ENCODE measurements at places on chromosomes 16 and 17.

GRCh38 chr17:8069587-8069860, 18.0 kb downstream of the ALOX12B start:
- no peak for DNase-seq

DNA sequence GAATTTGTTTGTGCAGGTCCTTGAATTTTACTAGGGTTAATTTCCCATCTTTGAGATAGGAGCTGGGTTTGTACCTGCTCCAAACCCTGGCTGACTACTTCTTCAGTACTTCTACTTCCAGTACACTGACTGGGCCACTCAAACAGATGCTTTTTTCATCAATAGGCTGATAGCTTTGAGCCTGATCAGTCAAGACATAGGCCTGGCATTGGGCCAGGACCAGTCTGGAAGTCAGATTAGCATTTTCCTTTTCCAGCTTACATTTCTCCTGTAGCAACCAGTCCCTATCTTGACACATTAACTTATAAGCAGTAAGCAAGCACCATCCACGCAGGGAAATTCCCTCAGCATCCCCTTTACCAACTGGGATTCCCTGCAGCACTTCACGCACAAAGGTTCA, 7.5 kb upstream of the TMEM101 start:
- no peak for DNase-seq

GRCh38 chr17:79427621-79428539, 183.0 kb downstream of the RBFOX3 start:
- no peak for DNase-seq

DNA sequence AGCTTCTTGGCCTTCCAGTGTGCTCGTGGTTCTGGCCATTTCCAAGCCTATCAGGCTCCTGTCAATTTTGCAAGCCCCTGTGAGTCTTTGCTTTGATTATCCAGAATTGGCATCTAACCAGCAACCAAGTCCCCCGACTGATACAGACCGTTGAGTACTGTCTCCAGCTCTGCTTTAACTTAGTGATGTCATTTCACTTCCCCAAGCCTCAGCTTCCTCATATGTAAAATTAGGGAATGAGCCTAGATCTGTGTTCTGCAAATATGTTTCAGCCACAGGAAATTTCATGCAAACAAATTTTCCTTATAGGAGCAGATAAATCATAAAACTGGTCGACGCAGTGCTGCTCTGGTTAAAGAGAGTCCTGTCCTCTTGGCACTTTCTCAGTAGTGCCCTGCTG, 60.1 kb upstream of the WSB1 start:
- no peak for DNase-seq

DNA sequence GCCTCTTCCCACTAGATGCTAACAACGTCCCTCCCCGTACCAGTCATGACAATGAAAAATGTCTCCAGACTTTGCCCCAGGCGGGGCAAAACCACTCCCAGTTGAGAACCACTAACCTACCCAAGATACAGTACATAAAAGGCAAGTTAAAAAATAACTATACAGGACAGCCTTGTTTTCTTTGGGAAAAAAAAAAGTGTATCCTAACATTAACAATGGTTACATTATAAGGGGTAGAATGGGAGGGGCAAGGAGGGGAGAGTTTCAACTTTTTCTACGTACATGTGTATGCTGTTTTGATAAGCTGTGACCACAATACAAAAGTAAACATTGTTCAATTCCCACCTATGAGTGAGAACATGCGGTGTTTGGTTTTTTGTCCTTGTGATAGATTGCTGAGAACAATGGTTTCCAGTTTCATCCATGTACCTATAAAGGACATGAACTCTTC, 94.9 kb downstream of the TOX3 start:
- no peak for DNase-seq

- no peak for DNase-seq
These were observed 59.0 kb downstream of the ARHGAP17 start for GRCh38 chr16:24955975-24956731.

DNA sequence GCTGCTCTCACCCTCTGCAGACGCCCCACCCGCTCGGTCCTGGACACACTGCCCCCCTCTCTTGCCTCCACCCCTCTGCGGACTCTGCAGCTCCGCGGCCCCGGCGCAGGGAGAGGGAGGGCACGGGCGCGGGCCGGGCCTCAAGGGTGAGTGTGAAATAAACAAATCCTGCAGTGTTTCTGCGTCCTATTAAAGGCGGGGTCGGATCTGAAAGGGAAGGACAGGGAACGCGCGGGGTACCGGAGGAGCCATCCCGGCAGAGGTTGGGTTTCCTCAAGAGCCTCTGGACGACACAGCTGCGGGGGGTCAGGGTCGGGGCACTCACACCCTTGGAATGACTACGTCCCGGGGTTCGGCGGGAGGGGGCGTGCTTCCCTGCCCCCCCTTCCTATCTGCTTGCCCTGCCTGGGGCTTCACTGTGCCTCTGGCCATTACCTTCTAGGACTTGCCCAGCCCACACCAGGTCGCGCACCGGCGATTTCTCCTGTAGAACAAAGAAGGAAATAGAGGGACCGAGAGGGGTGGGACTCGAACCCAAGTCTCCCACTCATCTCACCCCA, 466 bp upstream of the HSF4 start:
- DNase-seq = no peak

- no peak for DNase-seq
These were observed 66.6 kb upstream of the LHX1 start for GRCh38 chr17:36870720-36870999.

DNA sequence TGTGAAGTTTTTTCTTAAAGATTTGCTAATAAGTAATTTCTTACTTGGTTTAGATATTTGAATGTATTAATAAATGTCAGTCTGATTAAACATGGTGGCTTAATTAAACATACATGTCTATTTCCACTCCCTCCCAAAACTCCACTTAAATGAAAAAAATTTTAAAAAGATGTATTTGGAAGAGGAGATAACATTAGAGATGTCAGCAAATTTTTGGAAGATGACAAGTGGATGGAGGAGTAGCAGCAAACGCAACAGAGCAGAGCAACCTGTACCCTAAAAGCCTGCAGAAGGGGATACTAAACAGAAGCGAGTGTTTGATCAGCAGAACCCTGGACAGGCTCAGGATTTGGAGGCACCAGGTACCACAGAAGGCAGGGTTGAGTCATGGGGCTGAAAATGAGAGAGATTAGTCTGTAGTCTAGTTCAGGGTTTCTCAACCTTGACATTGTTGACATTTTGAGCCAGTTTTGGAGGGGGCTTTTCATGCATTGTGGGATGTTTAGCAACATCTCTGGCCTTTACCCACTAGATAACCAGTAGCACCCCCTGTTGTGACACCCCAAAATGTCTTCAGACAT, 17.8 kb downstream of the LUC7L3 start:
- DNase-seq = no peak

DNA sequence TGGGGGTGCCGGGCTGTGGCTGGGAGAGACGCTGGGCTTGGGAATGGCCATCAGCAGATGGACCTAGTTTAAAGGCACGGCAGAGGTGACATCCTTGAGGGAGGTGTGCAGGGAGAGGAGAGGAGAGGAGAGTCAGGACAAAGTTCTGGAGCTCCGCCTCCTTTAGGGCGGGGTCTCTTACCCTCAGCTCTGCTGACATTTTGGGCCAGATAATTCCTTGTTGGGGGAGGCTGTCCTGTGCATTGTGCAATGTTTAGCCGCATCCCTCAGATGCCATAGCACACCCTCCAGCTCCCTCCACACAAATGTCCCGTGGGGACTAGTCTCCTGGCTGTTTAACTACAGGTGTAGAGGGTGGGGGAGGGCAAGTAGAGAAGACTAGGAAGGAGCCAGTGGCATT, 48.3 kb downstream of the ARHGAP23 start:
- DNase-seq = no peak

GRCh38 chr17:60743282-60743681, 65.6 kb downstream of the BCAS3 start:
- DNase-seq = no peak

GRCh38 chr17:48244121-48244711, 136.7 kb downstream of the SNX11 start:
- no peak for DNase-seq

GRCh38 chr16:67707790-67708189, 11.3 kb downstream of the GFOD2 start:
- DNase-seq = no peak

DNA sequence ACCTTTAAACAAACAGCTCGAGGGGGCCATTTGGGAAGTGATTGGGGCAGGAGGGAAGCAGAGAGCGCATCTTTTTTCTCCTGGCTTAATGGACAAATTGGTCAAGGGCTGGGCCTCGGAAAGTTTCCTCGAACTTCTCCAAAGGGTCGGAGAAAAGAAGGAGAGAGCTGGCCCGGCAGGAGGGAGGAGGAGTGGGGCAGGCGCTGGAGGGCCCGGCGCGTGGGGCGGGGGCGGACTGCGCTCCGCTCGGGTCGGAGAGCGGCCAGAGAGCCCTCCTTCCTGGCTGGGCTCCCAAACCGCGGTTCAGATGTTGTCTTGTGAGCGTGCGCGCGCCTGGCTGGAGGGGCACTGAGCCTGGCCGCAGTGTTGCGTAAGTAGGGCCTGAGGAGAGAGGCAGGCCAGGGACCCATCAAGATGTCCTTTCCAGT, 1.2 kb downstream of the MMP2 start:
- DNase-seq = no peak

DNA sequence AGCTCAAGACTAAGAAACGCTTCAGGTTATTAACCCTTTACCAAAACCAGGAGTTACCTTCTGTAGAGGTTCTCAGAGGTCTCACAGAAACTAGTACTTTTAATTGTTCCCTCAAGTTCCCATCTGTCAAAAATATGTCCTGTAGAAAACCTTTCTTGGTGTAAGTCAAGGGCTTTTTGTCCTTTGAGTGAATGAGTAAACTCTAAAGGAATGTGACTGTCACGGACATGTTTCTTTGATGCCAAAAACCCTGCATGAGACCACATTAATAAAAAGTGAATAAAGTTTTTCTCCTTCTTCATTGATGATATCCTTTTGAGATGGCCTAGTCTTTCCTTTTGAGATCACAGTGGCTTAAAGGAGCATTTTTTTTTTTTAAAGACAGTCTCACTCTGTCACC, 102.9 kb downstream of the NLK start:
- DNase-seq = no peak

DNA sequence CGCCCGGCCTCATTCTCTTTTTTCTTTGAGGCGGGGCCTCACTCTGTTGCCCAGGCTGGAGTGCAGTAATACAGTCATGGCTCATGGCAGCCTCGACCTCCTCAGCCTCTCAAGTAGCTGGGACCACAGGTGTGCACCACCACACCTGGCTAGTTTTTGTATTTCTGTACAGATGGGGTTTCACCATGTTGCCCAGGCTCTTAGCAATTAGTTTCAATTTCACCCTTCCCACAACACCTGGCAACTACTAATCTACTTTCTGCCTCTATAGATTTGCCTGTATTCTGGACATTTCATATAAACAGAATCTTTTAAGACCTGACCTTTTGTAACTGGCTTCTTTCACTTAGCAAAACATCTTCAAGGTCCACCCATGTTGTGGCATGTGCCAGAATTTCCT, 8.0 kb upstream of the NT5M start:
- no peak for DNase-seq

- DNase-seq = no peak
These were observed 4.3 kb upstream of the TLCD2 start for GRCh38 chr17:1714427-1714979.

DNA sequence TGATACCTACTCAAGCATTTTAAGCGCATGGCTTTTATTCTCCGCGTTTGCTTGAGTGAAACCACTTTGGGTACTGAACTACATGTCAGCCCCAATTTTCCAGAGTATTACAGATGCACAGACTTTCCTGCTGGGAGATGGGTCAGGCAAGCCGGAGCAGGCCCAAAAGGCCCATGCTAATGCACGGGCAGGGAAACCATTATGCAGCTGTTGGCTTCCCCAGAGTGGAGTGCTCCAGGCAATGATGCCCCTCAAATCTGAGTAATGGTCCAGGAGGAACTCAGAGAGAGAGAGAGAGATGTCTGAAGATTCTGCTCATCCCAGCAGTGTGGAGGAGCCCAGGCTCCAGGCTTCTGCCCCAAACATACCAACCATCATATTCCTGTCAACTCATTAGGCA, 80.2 kb downstream of the CDH11 start:
- no peak for DNase-seq

GRCh38 chr17:72590382-72590781, 469.6 kb downstream of the SOX9 start:
- DNase-seq = no peak

GRCh38 chr17:73401911-73402310, 90.1 kb upstream of the CDC42EP4 start:
- no peak for DNase-seq

Data from activated T-helper 1 cell treated with anti-CD3 and anti-CD28 coated beads, Interleukin-2, amount 50 U/mL, for 16 hours (primary cell).